ENCODE measurements at places on chromosomes 5 and 9.

DNA sequence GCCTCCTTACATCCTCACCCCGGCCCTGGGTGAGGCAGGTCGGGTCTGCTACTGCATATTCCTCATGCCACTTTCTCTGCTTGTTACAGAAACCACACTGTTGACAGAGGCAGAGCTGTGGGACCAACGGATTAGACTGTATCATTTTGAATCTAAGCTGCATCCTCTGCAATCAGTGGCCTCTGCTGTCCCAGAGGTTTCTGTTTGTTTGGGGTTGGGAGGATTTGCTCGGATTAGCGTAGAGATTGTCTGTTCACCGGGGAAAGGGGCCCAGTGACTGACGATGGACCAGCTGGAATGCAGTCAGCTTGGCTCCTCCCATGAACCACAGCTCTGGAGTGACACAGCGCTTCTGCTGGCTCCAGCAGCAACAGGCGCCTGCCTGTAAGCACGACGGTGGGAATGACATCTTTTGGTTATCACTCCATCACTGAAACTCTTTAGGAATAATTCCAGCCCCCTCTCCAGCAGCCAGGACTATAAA lies 37.3 kb upstream of the ADRA1B start:
- DNase-seq: no peak

DNA sequence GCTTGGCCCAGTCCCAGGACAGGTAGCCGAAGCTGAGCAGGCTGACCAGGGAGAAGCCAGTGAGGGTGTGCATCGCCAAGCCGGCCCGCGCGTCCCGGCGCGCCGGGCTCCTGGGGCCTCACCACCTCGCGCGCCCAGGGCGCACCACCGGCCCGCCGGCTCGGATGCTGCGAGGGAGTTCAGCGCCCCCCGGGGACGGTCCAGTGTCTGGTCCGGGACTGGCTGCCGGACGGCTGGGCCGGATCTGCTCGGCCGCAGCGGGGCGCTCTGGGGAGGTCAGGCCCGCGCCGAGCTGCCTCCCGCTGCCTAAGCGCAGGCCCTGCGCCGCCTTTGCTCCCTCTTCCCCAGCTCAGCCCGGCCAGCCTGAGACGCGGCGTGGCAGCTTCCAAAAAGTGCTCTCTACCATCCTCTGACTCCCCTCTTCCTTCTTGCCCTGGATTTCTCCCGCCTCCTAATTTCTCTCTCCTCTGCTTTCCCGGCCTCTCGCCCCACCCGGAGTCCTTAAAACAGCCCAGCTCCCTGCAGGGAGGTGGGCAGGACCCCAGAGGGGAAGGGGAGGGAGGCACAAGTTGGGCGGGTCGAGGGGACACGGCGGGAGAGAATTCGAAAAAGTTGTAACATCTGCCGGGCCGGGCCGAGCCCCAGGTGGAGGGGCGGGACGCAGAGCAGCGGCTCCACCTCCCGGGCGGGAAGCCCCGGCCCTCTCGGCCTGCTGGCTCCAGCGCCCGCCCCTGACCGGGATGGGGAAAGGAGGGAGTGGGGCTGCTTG lies at the start of gene ARSI:
Gene ARSI, minus strand, starts transcription at position 605 of the 769 bp plus-strand sequence. Its CDS starts 532 bp downstream, at position 73.
- DNase-seq: no peak

- DNase-seq: no peak
Measured at GRCh38 chr9:120110520-120110919, 469.4 kb downstream of the CDK5RAP2 start.

DNA sequence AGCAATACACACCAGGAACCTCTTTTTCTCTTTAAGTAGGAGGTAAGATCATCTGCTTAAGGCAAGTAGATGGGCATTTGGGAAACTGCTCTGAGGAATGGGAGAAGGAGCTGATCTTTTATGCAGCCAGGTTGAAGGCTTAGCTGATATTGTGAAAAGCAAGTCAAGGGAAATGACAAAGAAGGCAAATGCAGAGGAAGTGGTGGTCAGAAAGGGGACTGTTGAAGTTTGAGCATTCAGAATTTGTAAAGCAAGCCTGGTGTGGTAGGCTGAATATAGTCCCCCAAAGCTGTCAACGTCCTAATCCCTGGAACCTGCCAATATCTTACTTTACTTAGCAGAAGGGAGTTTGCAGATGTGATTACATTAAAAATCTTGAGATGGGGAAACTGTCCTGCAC lies 128.9 kb downstream of the ADAMTS12 start:
- DNase-seq: no peak

- DNase-seq: no peak
Measured at GRCh38 chr9:111076519-111076918, 38.2 kb upstream of the LPAR1 start.

DNA sequence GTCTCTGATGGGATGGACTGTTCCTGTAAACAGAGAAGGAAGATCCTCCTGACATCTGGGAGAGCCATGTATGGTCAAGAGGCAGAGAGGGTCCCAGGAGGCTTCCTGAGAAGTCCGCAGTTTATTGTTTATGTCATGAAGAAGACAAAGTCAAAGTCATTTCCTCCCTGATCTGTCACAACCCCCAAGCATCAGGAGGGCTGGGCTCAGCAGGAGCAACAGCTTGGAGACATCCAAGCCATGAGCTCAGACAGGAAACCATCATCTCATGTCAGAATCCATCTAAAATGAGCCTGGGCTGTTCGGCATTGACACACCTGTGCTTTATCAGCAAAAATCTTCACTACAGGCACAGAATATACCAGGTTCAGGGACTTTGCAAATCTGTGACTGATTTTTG lies 325.0 kb upstream of the MSX2 start:
- DNase-seq: no peak

All from esophagus squamous epithelium (tissue), 5 donors.